EL (cell line): ENCODE measurements at places on chromosomes 16 and 17.

- DNase-seq: no peak
Measured at GRCh38 chr17:40454613-40454995, 11.4 kb downstream of the IGFBP4 start.

- DNase-seq: peak; percentile 25
Measured at GRCh38 chr17:2338315-2338657, 985 bp downstream of the SGSM2 start.

GRCh38 chr16:84215531-84215930 is 24.3 kb downstream of the KCNG4 start:
- DNase-seq: no peak

DNA sequence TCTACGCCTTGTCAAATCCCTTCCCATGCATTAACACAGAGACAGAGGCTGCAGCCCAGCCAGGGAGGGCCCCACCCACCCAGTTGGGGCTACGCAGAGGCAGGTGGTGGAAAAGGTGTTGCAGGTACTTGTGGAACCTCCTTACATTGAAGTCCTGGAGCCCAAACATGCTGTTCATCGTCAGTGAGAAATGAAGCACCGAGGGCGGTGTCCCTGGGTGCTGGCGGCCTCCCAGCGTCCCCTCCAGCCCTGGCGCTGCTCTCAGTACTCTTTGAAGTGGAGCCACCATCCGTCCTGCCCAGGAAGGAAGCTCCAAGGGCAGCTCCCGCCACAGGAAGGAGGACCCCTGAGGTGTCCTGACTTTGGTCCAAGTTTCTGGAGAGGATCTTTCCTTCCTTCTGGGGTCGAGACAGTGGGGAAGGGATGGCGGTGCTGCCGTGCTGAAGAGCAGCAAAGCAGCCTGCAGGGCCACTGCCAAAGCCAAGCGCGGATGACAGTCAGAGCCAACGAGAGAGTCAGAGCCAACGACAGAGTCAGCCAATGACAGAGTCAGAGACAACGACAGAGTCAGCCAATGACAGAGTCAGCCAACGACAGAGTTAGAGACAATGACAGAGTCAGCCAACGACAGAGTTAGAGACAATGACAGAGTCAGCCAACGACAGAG is 23.4 kb downstream of the LMF1 start:
- DNase-seq: no peak

DNA sequence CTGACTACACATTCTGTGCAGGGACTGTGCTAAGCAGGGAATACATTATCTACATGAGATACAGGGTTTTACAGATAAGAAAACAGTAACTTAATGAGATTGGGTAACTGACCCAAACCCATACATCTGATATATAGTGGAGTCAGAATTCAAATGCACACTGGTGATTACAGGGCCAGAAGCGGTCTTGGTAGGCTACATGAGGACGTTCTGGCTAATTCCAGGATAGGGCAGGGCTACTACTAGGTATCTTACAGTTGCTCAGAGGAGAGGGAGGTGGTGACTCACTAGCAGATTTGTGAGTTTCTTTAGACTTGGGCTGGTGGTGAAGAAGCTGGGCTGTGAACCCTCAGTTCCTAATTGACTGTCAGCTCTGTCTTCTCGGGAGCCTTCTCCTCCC is 21.4 kb downstream of the TRIM16 start:
- DNase-seq: no peak

- no peak for DNase-seq
Measured at GRCh38 chr17:35051183-35051578, 12.3 kb downstream of the RFFL start.

DNA sequence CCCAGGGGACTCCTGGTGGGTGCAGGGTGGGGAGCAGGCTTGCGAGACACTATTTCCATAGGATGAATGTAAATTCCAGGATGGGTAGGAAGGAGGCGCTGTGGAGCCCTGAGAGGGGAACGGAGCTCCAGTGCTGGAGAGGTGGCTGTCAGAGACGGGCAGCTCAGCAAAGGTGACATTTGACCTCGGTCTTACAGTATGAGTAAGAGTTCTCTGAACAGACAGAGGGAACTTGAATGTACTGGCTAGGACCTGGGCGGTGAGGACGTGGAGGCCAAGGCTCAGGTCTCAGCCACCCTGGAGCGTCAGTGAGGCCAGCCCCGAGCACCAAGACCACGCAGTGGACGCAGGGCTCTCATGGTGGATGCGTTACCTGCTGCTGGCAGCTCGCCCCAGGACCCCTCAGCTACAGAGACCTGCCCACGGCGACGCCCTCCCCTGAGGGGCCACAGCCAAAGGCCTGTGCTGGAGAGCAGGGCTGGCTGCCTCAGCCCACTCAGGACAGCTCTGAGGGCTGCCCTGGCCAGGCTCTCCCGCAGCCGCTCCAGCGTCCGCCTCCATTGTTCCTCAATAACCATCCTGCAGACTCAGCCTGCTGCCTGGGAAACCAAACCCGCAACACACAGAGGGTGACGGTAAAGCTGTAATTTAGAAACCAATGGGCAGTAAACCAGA is 65.9 kb upstream of the TNRC6C start:
- no peak for DNase-seq

- DNase-seq: no peak
Measured at GRCh38 chr17:35998018-35998545, 3.3 kb downstream of the CCL15 start.

DNA sequence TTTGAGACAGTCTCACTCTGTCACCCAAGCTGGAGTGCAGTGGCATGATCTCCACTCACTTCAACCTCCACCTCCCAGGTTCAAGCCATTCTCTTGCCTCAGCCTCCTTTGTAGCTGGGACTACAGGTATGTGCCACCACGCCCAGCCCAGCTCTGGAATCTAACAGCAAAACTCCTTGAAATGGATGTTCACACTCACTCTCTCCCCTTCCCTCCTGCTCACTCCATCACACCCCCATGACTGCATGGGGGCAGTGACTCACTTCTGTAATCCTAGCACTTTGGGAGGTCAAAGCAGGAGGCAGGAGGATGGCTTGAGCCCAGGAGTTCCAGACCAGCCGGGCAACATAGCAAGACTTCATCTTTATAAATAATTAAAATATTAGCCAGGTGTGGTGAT is 11.1 kb upstream of the TFAP4 start:
- peak; percentile 63 for DNase-seq

DNA sequence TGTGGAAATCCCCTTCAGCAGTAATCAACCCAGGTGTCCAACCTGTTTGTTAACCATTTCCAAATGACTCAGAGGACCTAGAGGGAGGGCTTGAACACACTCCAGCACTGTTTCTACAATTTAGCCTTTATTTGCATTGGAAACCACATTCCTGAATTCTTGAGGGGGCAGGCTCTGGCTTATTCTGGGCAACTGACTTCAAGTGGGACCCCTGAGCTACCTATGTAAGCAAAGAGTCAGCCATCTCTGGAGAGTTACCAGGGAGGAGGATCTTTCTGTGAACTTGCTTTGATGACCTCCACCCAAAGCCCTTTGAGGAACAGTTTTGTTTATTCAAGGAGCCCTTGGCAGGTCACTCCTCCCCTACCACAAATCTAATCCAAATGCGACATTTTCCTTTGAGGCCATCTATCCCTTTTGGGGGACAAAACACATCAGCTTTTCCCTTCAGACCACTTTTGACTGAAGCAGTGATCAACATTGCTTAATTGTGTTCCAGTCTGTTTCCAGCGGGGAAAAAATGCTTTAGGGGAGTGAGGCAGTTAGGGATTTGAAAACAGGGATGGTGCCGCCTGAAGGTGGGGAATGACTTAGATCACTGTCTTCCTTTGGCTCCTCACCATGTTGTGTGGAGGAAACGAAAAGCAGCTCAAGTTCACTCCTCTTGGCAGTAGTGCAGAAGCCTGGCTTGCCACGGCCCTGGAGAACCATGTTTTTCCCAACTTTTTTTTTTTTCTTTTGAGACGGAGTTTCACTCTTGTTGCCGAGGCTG is 46.2 kb downstream of the TUBD1 start:
- DNase-seq: peak; percentile 52

DNA sequence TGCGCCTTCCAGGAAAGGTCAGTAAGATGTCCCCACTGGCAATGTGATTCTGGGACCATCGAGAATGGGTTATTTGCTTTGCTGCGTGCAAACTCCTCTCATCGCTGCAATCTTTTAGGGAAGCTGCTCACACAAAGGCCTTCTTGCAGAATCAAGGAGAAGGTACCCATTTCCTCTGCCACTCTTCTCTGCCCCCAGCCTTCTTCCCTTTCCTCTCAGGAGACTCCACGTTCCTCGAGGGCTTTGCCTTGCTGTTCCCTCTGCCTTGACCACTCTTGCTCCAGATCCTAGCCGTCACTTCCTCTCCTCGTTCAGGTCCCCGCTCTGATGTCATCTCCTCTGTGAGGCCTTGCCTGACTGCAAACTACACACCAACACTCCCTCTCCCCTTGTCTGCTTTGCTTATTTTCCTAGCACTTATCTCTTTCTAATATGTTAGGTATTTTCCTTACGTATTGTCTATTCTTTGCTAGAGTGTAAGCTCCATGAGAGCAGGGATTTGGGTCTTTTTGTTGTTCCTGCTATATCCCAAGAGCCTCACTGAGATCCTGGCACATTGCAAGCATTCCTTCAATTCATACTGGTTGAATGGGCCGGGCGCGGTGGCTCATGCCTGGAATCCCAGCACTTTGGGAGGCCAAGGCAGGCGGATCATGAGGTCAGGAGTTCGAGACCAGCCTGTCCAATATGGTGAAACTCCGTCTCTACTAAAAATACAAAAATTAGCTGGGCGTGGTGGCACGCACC is 5.3 kb upstream of the CRK start:
- no peak for DNase-seq

DNA sequence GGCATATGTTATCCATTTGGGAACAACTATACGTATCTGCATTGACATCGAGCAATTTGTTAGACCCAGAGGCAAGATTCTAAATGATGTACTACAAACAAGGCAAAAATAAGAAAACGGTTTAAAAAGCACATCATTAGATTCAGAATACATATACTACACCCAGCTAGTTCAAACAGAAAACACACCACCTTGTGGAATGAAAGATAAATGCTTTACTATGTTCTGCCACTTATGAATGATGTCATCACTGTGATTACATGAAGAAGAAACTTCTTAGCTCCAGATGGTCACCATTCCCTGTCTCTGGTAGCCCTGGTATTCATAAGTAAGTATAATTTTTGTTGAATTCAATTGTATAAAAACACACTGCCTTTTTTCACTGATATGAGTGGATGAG is 7.8 kb downstream of the NACA2 start:
- DNase-seq: peak; percentile 78

GRCh38 chr16:31499928-31500327 is 8.3 kb downstream of the RUSF1 start:
- no peak for DNase-seq

- DNase-seq: no peak
Measured at GRCh38 chr16:6132121-6132520, 1034.5 kb upstream of the EEF2KMT start.

DNA sequence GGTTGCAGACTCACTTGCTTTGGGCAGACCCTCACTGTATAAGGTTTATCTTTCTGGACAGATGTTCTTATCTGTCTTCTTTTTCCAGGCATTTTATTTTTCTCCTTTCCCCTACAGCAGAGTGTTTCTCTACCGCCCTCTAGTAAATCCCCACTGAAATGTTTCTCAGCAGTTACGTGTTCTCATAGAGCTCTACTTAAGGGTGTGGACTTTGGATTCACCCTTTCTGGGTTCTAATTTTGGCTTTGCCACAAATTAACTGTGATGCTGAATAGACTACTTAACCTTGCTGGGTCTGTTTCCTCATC is 2.0 kb downstream of the ADAT1 start:
- peak; percentile 51 for DNase-seq

GRCh38 chr17:29595107-29595942 is 2.4 kb downstream of the ANKRD13B start:
- DNase-seq: no peak

DNA sequence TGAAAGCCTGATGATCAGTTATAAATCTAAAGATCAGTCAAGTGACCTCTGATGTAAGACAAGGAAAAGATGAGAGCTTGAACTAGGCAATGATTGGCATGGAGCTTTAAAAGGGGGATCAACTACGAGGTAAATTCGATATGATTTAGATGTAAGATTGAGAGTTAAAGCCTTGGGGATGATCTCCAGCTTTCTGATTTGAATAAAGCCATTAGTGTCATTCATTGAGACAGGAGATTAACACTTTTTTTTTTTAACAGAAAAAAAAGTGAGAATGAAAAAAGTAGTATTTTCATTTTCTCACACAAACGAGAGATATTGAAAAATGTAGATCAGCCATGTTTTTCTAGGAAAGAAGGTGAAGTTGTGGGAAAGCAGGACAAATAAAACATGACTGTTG is 225.4 kb downstream of the CNTNAP4 start:
- no peak for DNase-seq

DNA sequence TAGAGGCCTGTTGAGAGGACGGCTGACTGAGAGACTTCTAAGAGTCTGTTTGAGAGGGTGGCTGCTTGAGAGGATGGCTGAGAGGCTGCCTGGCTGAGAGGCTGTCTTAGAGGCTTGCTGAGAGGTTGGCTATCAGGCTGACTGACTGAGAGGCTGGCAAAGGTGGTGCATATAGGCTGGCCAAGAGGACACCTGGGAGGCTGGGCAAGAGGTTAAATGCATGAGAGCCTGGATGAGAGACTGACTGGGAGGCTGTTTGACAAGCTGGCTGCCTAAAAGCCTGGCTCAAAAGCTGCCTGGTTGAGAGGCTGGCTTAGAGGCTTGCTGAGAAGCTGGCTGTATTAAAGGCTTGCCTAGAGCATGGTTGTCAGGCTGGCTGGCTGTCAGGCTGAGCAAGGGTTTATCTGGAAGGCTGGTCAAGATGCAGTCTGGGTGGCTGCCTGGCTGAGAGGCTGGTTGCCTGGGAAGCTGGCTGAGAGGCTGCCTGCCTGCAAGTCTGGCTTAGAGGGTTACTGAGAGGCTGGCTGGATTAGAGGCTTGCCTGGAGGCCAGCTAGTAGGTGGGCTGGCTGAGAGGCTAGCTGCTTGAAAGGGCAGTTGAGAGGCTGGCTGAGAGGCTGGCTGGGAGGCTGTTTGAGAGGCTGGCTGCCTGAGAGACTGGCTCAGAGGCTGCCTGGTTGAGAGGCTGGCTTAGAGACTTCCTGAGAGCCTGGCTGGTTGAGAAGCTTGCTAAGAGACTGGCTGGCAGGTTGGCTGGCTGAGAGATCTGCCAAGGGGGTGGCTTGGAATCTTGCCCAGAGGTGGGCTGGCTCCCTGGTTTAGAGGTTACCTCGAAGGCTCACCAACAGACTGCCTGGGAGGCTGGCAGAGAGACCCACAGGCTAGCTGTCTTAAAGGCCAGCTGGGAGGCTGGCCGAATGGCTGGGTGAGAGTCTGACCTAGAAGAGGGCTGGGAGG is 38.3 kb upstream of the ACSM2B start:
- DNase-seq: no peak

DNA sequence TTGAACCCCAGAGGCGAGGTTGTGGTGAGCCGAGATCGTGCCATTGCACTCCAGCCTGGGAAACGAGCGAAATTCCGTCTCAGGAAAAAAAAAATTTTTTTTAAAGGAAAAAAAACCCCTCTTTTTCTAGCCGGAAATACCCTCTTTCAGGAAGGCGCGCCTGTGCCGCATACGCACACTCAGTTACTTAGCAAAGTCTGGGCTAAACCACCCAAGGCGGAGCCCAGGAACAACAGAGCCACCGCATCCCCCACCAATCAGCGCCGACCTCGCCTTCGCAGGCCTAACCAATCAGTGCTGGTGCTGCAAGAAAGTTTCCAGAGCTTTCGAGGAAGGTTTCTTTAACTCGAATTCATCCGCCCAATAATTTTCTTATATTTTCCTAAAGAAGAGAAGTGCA is 510.4 kb downstream of the KCNJ18 start:
- DNase-seq: no peak

- DNase-seq: no peak
Measured at GRCh38 chr17:74202938-74203337, 540 bp upstream of the RPL38 start.

- no peak for DNase-seq
Measured at GRCh38 chr16:2142942-2143877, 5.2 kb upstream of the RAB26 start.
